Fibroblast of upper back skin (primary cell): ENCODE measurements at places on chromosomes 5 and 9.

- peak; percentile 91 for DNase-seq
These were observed 5.2 kb downstream of the CEMIP2 start for GRCh38 chr9:71762900-71763653.

DNA sequence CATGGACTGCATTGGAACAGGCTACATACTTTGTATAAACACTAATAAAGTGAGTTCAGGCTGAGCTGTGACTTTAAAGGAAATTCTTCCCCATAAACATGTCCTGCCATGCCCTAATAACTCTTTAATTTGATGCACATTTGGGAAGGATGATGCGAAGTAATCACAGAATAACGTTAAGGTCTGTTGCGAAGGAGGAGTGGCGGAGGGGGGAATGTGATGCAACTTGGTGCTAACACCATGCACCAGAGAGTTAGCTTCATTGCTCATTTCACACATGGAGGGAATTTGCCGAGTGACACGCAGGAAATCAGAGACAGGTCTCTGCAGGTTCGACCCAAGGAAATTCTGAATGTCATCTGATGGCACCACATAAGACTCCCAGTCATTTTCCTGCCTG is 32.9 kb downstream of the SLIT3 start:
- DNase-seq: peak; percentile 90

DNA sequence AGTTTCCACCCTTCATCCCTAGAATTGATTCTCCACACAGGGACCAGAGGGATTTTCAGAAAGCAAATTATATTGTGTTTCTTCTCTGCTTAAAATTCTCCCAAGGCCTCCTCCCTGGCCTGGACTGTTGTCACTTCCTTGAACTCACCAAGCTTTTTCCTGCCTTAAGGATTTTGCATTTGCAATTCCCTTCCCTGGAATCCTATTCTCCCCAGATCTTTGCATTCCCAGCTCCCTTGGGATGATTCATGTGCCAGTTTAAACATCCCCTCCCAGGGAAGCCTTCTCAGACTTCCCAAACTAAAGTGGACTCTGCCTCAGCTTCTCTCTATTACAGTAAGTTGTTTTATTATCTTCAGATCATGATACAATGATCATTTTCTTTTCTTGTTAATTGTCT is 35.2 kb upstream of the PDE8B start:
- DNase-seq: no peak

- DNase-seq: no peak
These were observed 140.4 kb upstream of the RPS23 start for GRCh38 chr5:82418608-82418950.

- no peak for DNase-seq
These were observed 55.3 kb downstream of the ARSB start for GRCh38 chr5:78929833-78930232.

DNA sequence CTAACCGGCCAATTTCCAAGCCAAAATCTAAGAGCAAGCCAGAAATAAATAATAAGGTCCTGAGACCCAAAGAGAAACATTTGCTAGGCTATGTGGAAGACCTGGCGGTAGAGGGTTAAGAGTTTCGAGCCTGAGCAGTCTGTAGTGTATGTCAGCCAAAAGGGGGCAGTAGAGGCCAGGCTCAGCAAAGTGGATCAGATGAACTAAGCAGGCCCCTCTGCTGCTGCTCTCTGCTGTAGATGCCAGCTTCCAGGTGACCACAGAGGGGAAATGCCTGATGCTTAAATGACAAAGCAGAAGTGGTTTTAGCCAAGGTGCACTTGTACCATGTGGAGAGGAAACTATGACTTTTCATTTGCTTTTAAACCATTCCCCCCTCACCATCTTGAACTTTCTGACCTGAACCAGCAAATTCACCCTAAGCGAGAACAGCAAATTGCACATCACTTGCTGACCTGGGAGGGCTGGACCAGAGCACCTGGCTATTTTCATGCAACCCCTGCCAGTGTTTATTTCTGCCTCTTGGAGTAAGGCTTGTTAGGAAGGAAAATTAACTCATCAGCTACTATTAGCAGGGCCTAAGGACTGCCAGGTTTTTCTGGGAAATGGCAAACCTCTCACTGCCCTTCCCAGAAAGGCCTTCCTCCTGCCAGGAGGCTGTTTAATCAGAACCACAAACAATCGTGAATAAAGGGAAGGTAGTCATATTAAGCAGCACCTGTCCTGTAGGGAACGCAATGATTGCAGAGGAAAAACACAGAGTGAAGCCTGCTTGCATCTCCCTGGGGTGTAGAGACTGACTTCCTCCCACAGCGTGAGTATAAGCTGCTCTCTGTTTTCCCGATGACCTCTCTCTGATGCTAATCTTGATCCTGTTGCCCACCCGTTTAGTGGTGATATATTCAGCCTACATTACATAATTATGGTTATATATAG is 818.2 kb downstream of the TLR4 start:
- peak; percentile 60 for DNase-seq

DNA sequence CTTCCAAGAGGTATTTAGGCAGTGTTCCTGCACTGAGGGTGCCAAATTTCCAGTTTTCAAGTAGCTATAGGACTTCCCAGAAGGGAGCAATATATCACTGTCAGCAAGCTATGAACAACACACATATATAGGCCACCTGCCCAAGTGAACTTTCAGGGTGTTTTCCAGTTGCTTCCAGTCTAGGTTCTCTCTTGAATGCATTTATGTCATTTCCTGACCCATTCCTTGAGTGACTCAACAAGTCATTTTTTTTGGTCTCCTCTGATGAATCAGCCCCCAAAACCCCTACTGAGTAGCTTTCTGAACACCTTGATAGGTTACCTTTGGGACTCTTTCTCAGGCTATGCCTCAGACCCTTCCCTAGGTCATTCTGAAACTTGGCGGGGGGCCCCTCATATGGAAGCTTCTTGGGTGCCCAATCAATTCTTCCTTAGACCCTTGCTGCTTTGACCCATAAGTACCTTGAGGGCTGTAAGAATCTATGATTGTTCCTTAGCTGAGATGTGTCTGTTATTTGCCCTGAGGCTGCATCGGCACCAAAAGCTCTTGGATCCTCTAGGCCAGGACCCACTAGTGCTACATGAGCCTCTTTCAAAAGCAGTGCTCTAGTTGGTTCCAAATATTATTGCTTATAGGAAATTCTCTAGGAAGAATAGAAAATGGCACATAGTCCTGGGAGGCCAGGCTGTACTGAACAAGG is 12.4 kb downstream of the DNAJB5 start:
- peak; percentile 32 for DNase-seq

DNA sequence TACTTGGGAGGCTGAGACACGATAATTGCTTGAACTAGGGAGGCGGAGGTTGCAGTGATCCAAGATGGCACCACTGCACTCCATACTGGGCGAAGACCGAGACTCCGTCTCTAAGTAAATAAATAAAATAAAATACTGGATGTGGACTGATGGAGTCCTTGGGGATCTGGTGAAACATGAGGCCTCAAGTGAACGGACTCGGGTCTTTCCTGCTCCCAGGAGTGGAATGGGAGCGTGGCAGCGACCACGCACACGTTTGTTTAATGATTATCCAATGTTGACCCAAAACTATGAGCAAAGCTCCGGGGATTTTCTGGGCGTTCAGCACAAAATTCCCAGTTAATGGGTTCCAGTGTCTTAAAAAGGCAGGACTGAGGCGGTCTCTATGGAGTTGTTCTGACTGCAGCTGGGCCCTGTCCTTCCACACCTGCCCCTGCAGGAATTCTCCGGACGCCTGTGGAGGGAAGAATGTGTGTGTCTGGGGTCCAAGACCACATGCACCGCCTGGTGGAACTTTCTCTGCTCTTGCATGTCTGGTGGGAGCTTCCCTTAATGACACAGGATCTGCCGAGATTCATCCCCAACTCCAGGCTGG is 26.6 kb downstream of the NEK6 start:
- peak; percentile 68 for DNase-seq

GRCh38 chr5:159240301-159240870 is 22.7 kb upstream of the UBLCP1 start:
- DNase-seq: peak; percentile 59

GRCh38 chr5:169248996-169249395 is 51.9 kb downstream of the SLIT3 start:
- peak; percentile 69 for DNase-seq

- no peak for DNase-seq
These were observed 78.4 kb downstream of the BOD1 start for GRCh38 chr5:173538018-173538417.

- no peak for DNase-seq
These were observed 285.5 kb upstream of the VLDLR start for GRCh38 chr9:2336055-2336454.

GRCh38 chr5:142834504-142834903 is 64.3 kb downstream of the ARHGAP26 start:
- no peak for DNase-seq

- peak; percentile 79 for DNase-seq
These were observed 153.6 kb upstream of the CDH9 start for GRCh38 chr5:27191786-27192510.

- DNase-seq: no peak
These were observed 126.0 kb upstream of the ERCC6L2 start for GRCh38 chr9:95749493-95749892.

DNA sequence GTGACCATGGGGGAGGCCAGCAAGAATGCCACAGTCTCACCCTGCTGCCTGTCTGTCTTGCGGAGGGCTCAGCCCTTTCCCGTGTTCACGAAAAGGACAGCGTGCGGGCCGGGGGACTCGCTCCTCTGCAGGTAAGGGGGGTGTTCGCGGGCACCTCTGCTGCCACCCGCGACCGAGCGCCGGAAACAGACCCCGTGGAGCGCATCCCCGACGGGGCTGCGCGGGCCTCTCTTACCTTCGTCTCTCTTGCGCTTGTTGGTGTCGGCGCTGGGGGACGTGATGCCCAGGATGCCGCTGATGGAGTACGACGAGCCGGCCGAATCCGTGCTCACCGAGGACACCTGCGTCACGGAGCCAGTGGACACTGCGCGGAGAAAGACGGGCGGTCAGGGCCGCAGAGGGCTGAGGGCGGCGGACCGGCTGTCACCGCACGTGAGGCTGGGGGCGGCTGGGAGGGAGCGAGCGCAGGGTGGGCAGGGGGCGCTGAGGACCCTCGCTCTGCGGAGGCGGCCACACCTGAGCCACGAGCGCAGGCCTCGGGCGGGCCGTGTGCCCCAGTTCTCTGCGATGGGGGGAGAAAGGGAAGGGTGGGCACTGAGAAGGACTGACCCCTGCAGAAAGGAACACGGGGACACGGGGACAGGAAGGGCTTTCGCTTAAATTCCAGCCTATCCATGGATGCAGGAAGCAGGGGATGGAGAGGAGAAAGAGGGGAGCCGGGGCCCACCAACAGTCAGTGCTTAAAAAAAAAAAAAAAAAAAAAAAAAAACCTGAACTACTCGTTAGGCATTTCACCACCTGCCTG is 31.5 kb downstream of the PAX5 start:
- no peak for DNase-seq
